Ovary (tissue), 10 donors: ENCODE measurements at places on chromosomes 5 and 9. TPM values are rescaled to one million over a fixed set of nuclear protein-coding genes. Genes with fewer than 3 reads are reported as not detected.

The C5orf47 gene
- total RNA-seq, result not detected

The PCDHB10 gene
- 3.1 TPM for total RNA-seq

The FASTKD3 gene
- 4.9 TPM for total RNA-seq

The FOXI1 gene
- total RNA-seq, result not detected

The PPP3R2 gene
- total RNA-seq, result not detected

GRCh38 chr5:172544371-172545095 is 90.2 kb upstream of the SH3PXD2B start:
- DNase-seq, result no peak
- no peaks in the 10 kb centered on the region for H3K36me3 ChIP-seq
- no peak overlapping the region for H3K27ac ChIP-seq
- no peaks in the 10 kb centered on the region for H3K27me3 ChIP-seq
- H3K4me3 ChIP-seq, result no peak overlapping the region

DNA sequence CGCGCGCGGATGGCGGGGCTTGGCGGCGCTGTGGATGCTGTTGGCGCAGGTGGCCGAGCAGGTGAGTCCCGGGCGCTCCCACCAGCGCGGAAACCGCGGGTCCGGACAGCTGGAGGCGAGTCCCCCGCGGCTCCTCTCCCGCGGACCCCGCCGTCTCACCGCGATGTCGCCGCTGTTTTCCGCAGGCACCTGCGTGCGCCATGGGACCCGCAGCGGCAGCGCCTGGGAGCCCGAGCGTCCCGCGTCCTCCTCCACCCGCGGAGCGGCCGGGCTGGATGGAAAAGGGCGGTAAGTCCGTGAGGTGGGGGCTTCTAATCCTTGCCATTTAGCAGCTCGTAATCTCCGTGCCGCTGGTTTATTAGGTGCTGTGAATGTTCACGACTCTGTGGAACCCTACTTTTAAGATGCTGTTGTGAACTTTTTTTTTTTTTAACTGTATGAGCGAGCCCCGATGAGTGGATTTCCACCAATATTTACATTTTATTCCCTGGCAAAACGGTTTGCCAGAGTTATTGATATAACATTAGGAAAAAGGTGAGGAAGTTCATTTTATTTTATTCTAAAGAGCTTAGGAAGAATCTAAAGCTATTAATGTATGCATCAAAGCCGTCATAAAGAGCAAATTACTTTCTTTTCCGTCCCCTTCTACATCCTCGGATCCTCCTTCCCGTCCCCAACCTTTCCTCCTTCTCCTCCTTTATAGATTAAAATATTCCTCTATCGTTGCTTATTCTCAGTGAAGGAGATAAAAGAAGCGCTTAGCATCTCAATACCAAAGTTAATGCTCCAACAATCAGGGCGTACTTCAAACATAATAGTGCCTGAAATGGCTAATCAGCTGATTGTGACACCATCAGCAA is 579 bp downstream of the ADAMTS16 start:
- peak overlapping the region; percentile 54 for H3K4me3 ChIP-seq
- H3K36me3 ChIP-seq, result no peaks in the 10 kb centered on the region
- peak; percentile 40 for DNase-seq
- peaks cover 6% of the 10 kb centered on the region for H3K4me1 ChIP-seq
- no peaks in the 10 kb centered on the region for H3K27me3 ChIP-seq

- H3K4me1 ChIP-seq, result peaks cover 12% of the 10 kb centered on the region
- H3K4me3 ChIP-seq, result no peak overlapping the region
- peak; percentile 67 for DNase-seq
- no peaks in the 10 kb centered on the region for H3K36me3 ChIP-seq
Observed at GRCh38 chr5:1118738-1119137, 6.9 kb upstream of the SLC12A7 start.

- peaks cover 12% of the 10 kb centered on the region for H3K4me1 ChIP-seq
- H3K27me3 ChIP-seq, result no peaks in the 10 kb centered on the region
- H3K36me3 ChIP-seq, result no peaks in the 10 kb centered on the region
Observed at GRCh38 chr5:135398160-135398854, 724 bp downstream of the MACROH2A1 start.

DNA sequence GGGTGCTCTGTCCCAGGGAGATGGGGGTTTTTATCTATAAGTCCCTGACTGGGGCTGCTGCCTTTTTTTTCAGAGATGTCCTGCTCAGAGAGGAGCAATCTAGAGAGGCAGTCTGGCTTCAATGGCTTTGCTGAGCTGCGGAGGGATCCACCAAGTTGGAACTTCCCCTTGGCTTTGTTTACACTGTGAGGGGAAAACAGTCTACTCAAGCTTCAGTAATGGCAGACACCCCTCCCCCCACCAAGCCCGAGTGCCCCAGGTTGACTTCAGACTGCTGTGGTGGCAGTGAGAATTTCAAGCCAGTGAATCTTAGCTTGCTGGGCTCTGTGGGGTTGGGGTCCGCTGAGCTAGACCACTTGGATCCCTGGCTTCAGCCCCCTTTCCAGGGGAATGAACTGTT is 375.8 kb downstream of the RAB3C start:
- H3K27ac ChIP-seq, result no peak overlapping the region
- H3K4me3 ChIP-seq, result no peak overlapping the region
- H3K27me3 ChIP-seq, result no peaks in the 10 kb centered on the region
- no peaks in the 10 kb centered on the region for H3K36me3 ChIP-seq
- H3K4me1 ChIP-seq, result no peaks in the 10 kb centered on the region

DNA sequence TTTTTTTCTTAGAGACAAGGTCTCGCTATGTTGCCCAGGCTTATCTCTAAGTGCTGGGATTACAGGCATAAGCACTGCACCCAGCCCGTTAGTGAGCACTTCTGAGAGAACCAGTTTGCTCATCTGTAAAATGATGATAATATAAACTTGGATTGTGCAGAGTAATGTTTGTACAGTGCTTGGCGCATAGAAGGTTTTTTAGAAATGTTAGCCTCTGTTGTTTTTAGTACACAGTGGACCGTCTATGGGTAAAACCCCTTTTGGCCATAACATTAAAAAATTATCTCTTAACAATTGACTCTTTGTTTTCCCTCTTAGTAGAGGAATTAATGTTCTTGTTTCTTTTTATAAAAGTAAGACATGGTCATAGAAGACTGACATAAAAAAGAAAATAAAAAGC is 202.1 kb downstream of the PCSK5 start:
- no peaks in the 10 kb centered on the region for H3K27me3 ChIP-seq
- peaks cover 11% of the 10 kb centered on the region for H3K4me1 ChIP-seq
- H3K27ac ChIP-seq, result no peak overlapping the region
- DNase-seq, result no peak
- H3K36me3 ChIP-seq, result no peaks in the 10 kb centered on the region
